ENCODE measurements at places on chromosomes 16 and 17.

GRCh38 chr16:578870-579405 lies 9.2 kb downstream of the PIGQ start:
- H3K36me3 ChIP-seq, result no peaks in the 10 kb centered on the region
- H3K27ac ChIP-seq, result no peak overlapping the region
- no peaks in the 10 kb centered on the region for H3K27me3 ChIP-seq

- no peaks in the 10 kb centered on the region for H3K27me3 ChIP-seq
- H3K27ac ChIP-seq, result no peak overlapping the region
- peaks cover 24% of the 10 kb centered on the region for H3K4me1 ChIP-seq
- peaks cover 30% of the 10 kb centered on the region for H3K36me3 ChIP-seq
- no peak overlapping the region for H3K4me3 ChIP-seq
Measured at GRCh38 chr17:3956327-3956957, 7.8 kb downstream of the ATP2A3 start.

DNA sequence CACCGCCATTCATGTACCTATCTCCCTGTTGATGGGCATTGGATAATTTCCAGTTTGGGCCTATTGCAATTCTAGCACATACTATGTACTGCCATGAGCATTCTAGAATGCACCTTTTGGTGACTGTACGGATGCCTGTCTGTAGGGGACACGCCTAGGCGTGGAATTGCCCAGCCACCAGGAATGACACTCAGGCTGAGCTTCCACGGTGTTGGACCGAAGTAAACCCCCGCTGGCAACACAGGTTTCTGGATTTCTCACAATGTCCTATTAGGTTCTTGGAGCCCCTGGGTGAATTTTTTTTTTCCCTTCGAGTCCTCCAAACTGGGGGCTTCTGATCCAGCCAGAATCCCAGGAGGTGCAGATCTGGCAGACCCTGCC lies 146.6 kb downstream of the IRF8 start:
- H3K4me3 ChIP-seq, result no peak overlapping the region
- peaks cover 13% of the 10 kb centered on the region for H3K4me1 ChIP-seq
- H3K27ac ChIP-seq, result no peak overlapping the region

GRCh38 chr16:48517493-48517892 lies 92.5 kb downstream of the N4BP1 start:
- DNase-seq, result no peak
- H3K4me3 ChIP-seq, result no peak overlapping the region
- no peaks in the 10 kb centered on the region for H3K4me1 ChIP-seq
- H3K27ac ChIP-seq, result no peak overlapping the region

DNA sequence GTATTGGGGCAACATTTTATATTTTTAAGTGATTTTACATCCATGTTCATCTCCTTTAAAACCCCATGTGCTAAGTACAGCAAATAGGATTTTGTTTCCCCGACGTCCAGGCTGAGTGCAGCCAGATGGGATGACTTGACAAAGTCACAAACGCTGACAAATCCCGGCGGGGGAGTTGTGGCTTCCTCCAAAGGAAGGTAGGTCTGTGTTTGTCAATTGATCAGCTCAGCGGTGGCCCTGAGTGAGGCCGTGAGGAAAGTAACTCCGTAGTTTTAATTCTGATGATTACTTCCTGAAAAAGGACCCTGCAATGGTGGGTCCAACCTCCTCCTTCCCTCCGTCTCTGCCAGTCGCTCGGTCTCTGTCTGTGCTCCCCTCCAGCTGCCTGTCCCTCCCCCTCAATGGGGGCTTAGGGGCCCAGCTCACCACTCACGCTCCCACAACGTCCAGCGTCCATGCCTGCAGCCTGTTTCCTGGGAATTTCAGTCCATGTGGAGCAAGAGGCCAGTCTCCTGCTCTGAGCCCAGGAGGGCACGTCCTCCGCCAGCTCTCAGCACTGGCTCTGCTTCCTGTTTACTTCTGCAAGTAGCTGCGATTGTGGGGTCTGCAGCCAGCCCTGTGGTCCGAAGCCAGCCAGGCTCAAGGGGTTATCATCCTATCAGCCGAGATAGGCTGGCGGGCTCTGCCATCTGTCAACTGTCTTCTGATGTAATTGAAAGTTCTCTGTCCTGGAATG lies 209.4 kb upstream of the FOXF1 start:
- no peaks in the 10 kb centered on the region for H3K4me1 ChIP-seq
- H3K36me3 ChIP-seq, result no peaks in the 10 kb centered on the region
- peaks cover 58% of the 10 kb centered on the region for H3K27me3 ChIP-seq
- H3K27ac ChIP-seq, result no peak overlapping the region

DNA sequence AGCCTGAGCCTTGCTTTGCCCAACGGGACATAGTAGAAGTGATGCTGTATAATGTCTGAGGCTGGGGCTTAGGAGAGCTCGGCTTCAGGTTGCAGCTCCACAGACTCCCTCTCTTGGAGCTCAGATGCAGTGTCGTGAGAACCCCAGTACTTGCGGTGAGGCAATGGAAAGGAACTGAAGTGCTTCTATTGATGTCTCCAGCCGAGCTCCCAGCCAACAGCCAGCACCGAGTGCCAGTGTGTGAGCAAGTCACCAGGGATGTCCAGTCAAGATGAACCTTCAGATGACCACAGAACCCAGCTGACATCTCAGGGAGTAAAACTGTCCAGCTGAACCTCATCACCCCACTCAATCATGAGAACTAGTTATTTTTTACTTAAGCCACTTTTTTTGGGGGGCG lies 268.1 kb downstream of the IRF8 start:
- DNase-seq, result no peak
- H3K4me1 ChIP-seq, result peaks cover 3% of the 10 kb centered on the region
- H3K27me3 ChIP-seq, result no peaks in the 10 kb centered on the region

DNA sequence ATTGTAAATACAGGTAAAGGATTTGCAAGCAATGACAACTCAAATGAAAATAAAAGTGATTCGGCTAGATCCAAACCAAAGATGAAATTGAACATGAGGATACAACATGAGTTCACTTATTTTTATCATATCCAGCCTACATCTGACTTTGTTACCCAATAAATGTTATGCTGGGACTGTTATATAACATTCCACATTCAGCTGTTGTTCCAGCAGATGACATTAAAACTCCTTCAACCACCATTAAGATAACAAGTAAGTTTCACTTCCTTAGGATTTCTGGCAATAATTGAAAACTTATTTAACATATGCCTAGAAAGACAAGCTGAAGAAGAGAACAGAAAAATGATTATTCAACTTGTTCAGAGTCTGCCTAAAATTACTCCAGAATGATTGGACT lies 729.4 kb downstream of the CDH11 start:
- H3K36me3 ChIP-seq, result no peaks in the 10 kb centered on the region
- no peak overlapping the region for H3K27ac ChIP-seq
- DNase-seq, result no peak
- H3K27me3 ChIP-seq, result no peaks in the 10 kb centered on the region
- no peak overlapping the region for H3K4me3 ChIP-seq

GRCh38 chr16:25575363-25575762 lies 116.4 kb upstream of the HS3ST4 start:
- H3K4me1 ChIP-seq, result no peaks in the 10 kb centered on the region
- DNase-seq, result no peak
- no peak overlapping the region for H3K27ac ChIP-seq
- no peak overlapping the region for H3K4me3 ChIP-seq
- H3K27me3 ChIP-seq, result no peaks in the 10 kb centered on the region

DNA sequence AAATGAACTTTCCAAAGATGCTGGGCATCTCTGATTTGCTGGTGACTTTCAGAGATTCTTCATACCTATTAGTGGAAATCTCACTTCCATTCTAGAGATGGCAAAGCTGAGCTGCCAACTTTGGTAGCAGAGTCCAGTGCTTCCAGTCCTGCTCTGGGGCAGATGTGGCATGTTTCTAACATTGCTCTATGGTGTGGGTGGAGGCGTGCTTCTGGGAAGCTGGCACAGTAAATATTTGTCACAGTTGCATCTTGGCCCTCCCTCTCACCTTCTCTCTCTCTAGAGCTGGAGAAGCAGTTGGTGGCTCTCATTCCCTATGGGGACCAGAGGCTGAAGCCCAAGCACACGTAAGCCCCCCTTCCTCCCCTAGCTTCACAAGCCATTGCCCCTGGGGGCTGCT lies 1.9 kb downstream of the TMEM106A start:
- no peaks in the 10 kb centered on the region for H3K27me3 ChIP-seq
- H3K4me3 ChIP-seq, result peak overlapping the region; percentile 99
- no peak for DNase-seq
- H3K27ac ChIP-seq, result peak overlapping the region; percentile 5

GRCh38 chr16:3736116-3736515 lies 18.8 kb upstream of the TRAP1 start:
- H3K27me3 ChIP-seq, result no peaks in the 10 kb centered on the region
- H3K4me1 ChIP-seq, result no peaks in the 10 kb centered on the region
- H3K27ac ChIP-seq, result no peak overlapping the region
- no peak overlapping the region for H3K4me3 ChIP-seq

- peak overlapping the region; percentile 86 for H3K4me3 ChIP-seq
- H3K4me1 ChIP-seq, result peaks cover 37% of the 10 kb centered on the region
- no peaks in the 10 kb centered on the region for H3K27me3 ChIP-seq
- H3K27ac ChIP-seq, result peak overlapping the region; percentile 92
Measured at GRCh38 chr16:53435066-53435688, 906 bp downstream of the RBL2 start.

GRCh38 chr17:17408236-17408794 lies 68.5 kb upstream of the MED9 start:
- H3K27ac ChIP-seq, result peak overlapping the region; percentile 15
- no peak for DNase-seq
- H3K4me3 ChIP-seq, result no peak overlapping the region
- H3K4me1 ChIP-seq, result peaks cover 28% of the 10 kb centered on the region

DNA sequence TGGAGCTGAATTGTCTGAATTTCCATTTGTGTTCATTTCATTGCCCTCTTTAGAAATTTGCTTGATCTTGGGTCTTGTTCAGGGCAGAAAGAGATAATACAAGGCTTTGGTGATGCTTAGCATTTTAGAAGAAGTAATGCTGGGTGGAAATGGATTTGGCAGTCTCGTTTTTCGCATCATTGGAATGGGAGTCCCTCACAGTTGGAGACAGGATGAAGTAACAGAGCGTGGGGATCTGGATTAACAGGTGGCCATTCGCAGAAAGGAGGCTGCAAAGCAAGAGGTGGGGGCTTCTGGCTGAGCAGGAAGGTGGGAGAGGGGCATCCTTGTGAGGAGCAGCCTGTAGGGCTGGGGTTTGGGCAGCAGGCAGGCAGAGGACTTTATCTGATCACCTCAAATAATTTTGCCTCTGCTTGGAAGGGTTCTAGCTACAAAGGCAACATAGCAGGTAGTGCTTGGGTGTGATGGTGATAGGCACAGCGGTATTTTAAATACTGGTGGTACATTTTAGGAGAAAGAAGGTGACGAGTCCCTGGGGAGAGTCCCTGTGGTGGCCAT lies 17.0 kb downstream of the KSR1 start:
- no peaks in the 10 kb centered on the region for H3K27me3 ChIP-seq
- peaks cover 17% of the 10 kb centered on the region for H3K36me3 ChIP-seq
- peak overlapping the region; percentile 89 for H3K27ac ChIP-seq
- H3K4me1 ChIP-seq, result peaks cover 83% of the 10 kb centered on the region

GRCh38 chr17:64718058-64718457 lies 56.0 kb upstream of the SMURF2 start:
- peaks cover 22% of the 10 kb centered on the region for H3K4me1 ChIP-seq
- no peaks in the 10 kb centered on the region for H3K27me3 ChIP-seq
- no peak overlapping the region for H3K27ac ChIP-seq
- H3K36me3 ChIP-seq, result no peaks in the 10 kb centered on the region

DNA sequence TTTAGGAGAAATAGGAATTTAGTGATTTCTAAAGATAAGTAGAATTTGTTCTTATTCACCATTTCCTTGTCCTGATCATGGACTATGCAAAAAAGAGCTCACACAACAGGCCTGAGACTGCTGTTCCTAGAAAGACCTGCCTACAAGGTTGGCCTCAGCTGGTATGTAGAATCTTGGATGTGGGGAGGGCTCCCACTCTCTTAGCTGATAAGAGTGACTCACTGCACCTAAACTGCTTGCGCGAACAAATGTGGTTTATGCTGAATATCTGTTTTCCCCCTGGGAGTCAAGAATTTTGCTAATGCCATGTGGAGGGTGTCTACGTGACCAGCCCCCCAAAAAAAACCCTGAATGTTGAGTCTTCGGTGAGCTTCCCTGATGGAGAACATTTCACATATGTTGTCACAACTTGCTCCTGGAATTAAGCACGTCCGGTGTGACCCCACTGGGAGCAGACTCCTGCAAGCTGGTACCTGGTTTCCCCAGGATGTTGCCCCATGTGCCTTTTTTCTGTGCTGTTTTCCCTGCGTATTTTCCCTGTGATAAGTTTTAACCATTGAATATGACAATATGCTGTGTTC lies 68.8 kb upstream of the HSBP1 start:
- no peak overlapping the region for H3K4me3 ChIP-seq
- no peaks in the 10 kb centered on the region for H3K4me1 ChIP-seq
- H3K36me3 ChIP-seq, result no peaks in the 10 kb centered on the region
- DNase-seq, result no peak

DNA sequence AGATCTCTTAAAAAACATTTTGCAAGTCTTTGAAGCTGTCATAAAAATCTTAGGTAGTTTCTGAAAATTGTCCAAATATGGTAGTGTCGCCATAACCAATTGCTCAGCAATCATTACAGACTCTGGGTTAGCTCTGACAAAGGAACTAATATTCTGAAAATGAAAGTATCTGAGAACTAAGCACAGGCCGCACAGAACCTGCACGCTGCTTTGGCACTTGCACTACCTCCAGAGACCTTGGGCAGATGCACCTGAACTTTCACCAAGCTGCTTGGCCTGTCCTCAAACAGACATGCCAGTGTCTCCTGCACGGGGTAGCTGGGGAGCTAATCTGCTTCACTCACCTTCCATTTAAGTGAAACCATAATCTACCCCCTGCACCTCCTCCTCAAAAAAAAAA lies 317.0 kb downstream of the MAF start:
- DNase-seq, result peak; percentile 24
- no peaks in the 10 kb centered on the region for H3K27me3 ChIP-seq
- H3K4me3 ChIP-seq, result peak overlapping the region; percentile 9
- no peaks in the 10 kb centered on the region for H3K36me3 ChIP-seq

DNA sequence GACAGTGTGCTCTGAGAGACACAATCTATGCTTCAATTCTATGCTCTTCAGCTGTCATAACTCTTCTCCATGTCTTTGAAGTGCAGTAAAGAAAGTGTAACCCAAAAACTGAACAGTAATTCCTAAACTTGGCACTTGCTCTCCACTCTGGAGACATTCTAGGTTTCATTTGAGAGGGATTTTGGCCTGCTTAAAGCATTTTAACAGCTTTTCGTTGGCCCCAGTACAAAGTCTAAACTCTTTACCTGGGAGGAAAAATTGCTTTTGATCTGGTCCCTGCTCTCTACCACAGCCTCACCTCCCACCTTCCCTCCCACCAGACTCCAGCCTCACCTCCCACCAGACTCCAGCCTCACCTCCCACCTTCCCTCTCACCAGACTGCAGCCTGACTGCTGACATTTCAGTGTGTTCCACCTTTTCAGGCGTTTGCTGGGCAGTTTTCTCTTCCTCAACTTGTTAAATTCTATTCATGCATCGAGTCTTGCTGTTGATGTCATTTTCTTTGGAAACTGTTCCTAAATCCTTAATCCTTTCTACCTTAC lies 132.6 kb downstream of the RPTOR start:
- H3K27me3 ChIP-seq, result no peaks in the 10 kb centered on the region

DNA sequence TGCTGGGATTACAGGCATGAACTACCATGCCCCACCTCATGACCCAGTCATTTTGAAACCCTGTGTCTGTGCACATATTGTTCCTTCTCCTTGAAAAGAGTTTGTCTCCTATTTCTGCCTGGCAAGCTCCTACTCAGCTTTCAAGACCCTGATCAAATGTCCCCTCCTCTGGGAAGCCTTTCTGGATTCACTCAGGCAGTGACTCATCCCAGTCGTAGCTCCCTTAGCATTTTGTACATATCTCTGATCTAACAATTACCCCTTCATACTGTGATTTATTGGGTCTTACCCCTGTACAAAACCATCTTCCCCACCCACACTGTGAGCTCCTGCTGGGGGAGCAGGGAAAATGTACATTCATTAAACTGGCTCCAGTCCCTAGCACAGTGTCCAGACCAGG lies 18.1 kb upstream of the ABCC12 start:
- H3K4me1 ChIP-seq, result peaks cover 3% of the 10 kb centered on the region
- no peak overlapping the region for H3K27ac ChIP-seq
- H3K4me3 ChIP-seq, result no peak overlapping the region
- no peaks in the 10 kb centered on the region for H3K36me3 ChIP-seq
